Activated T-cell treated with anti-CD3 and anti-CD28 coated beads, Interleukin-2, amount 50 U/mL, for 48 hours (primary cell): ENCODE measurements at places on chromosomes 2 and 18.

GRCh38 chr2:192254444-192254843 lies 59.7 kb upstream of the TMEFF2 start:
- no peak for DNase-seq

DNA sequence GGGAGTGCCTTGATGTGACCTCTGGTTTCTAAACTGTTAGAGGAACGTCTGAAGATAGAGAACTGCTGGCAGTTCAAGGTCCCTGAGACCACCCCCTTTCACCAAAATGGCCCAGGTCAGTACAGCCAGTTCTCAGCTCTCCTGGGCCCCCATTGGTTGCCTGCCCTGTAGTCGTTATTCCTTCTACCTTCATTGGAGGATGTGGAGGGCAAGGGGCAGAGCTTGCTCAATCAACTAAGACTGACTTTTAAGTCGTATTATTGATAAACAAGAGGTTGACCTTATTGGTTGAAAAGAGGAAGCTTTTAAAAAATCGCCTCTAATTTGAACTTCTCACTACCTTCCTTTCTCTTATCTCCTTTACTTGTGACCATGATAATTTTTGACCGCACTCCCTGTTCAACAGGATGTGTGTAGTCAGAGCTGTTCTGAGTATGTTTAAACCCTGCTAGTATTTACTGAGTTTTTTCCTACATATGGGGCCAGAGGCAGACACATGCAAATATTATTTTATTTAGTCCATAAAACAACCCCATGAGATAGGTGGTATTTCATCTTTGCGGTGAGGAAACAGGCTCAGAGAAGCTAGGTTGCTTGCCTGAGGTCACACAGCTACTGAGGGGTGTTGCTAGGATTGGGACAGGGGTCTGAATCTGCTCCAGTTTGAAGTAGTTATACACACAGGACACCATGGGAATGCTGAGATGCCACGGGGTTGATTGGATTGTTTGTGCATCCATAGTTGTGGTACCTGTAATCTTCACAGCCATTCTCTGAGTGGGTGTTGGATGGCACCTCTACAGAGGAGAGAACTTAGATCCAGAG lies 65.9 kb downstream of the TMEM247 start:
- no peak for DNase-seq

GRCh38 chr2:235506291-235506996 lies 12.6 kb downstream of the AGAP1 start:
- no peak for DNase-seq

GRCh38 chr2:111062417-111062816 lies 58.3 kb upstream of the BCL2L11 start:
- no peak for DNase-seq

GRCh38 chr2:111632661-111633060 lies 251.3 kb downstream of the ANAPC1 start:
- DNase-seq, result peak; percentile 38

GRCh38 chr2:241850544-241851324 lies 8.0 kb downstream of the PDCD1 start:
- no peak for DNase-seq

GRCh38 chr2:158325782-158326340 lies 130.7 kb downstream of the CCDC148 start:
- no peak for DNase-seq

DNA sequence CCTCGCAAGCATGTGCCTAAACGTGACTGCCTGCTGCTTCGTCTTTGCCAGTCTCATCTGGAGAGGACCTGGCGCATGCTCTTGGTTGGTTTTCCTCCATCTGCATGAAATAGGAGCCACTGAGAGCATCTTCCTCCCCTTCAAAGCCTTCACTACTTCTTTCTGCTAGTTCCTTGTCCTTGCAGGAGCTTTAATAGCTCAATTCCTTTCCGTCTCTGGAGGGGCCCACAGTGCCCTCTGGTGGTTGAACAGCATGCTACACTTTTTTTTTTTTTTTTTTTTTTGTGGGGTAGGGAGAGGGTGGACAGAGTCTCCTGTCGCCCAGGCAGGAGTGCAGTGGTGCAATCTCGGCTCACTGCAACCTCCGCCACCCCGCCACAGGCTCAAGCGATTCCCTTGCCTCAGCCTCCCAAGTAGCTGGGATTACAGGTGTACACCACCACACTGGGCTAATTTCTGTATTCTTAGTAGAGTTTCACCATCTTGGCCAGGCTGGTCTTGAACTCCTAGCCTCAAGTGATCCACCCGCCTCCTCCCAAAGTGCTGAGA lies 59.6 kb downstream of the SP110 start:
- peak; percentile 77 for DNase-seq

DNA sequence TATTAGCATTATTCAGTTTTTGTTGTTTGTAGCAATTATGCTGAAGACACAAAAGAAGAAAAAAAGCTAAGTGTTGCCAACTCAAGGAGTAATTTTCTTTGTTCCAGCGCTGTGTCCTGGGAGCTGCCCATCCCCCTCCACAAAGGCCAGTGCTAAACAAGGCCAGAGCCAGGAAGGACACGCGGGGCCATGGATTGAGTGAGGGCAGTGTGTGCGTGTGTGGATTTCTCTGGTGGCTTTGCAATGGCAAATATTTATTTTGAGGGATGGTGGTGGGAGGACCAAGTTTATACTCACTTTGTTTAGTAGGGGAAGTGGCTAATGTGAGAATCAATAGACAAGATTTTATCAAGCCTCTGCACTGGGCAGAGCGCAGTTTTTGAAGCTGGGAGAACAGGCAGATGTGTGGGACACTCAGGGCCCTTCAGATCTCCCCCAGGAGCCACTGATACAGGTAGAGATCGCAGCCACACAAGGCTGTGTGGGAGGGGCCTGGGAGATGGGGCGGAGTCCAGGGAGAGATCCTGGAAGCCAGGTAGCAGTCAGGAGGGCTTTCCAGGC lies 11.4 kb downstream of the AGAP1 start:
- DNase-seq, result no peak

- DNase-seq, result peak; percentile 14
Measured at GRCh38 chr2:237483018-237483731, 3.9 kb upstream of the MLPH start.

GRCh38 chr2:191994749-191995148 lies 147.9 kb upstream of the CAVIN2 start:
- DNase-seq, result no peak

DNA sequence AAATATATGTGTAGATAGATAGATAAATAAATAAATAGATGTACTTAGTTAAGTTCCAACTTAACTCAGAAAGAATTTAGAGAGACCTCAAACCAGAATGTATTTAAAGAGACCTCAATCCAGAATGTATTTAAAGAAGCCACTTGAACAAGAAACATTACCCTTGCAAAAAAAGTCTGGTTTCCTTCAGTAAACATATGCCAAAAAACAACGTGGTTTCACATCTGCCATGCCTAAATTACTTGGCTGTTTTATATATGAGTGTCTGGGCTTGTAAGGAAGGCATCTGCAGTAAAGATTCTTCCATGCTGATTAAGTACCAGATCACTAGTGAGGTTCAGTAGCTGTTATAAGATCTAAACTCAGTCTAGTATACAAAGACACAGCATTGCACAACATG lies 29.1 kb upstream of the RPE start:
- no peak for DNase-seq
